Mesenteric fat pad (tissue), 1 donor: ENCODE measurements at places on chromosomes 7 and 10.

DNA sequence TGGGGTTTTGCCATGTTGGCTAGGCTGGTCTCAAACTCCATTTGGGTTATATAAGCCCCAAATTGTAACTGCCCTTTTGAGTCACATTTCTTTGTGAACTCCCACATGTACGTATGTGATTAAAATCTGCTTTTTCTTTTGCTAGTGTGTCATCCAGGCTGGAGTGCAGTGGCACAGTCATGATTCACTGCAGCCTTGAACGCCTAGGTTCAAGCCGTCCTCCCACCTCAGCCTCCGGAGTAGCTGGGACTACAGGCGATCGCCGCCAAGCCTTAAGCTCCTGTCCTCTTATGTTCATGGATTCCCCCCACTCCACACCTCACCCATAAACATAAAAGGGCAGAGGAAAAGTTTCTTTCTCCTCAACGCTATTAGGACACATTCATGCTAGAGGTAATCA lies 4.4 kb upstream of the SMC3 start:
- DNase-seq: no peak

DNA sequence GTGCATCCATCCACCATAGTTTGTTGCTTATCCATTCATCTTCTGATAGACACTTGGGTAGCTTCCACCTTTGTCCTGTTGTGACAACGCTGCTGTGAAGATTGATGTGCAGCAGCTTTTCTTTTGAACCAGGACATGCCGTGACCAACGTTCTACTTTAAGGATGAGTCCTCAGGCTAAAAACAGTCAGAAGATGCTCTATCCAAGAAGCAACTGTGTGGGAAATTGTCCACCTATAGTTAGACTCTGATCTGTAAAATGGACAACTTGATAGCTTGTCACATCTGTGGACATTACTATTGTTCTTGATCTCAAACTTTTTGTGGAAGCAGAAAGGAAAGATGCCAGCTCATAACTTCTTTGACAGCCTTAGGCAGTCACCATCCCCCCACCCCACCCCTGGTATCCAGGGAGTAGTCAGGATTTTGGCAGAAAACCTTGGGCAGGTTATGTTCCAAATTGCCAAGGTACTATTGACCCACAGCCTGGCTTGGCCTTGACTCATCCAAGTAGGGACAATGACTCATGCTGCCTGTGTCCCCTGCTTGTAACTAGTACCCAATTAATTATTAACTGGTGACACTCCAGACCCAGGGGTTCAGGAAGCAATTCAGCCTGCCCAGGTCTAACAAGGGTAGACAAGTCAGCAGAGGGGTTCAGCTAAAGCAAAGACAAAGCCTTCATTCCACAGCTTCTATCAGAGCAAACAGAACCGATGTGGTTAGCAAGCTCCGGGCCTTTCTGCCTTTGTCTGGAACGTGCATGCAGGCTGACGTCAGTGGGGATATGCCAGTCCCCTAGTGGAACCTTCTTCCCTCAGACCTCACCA lies 99.6 kb upstream of the ANLN start:
- DNase-seq: no peak

- peak; percentile 89 for DNase-seq
Observed at GRCh38 chr7:45580053-45580872, 6.1 kb downstream of the ADCY1 start.

DNA sequence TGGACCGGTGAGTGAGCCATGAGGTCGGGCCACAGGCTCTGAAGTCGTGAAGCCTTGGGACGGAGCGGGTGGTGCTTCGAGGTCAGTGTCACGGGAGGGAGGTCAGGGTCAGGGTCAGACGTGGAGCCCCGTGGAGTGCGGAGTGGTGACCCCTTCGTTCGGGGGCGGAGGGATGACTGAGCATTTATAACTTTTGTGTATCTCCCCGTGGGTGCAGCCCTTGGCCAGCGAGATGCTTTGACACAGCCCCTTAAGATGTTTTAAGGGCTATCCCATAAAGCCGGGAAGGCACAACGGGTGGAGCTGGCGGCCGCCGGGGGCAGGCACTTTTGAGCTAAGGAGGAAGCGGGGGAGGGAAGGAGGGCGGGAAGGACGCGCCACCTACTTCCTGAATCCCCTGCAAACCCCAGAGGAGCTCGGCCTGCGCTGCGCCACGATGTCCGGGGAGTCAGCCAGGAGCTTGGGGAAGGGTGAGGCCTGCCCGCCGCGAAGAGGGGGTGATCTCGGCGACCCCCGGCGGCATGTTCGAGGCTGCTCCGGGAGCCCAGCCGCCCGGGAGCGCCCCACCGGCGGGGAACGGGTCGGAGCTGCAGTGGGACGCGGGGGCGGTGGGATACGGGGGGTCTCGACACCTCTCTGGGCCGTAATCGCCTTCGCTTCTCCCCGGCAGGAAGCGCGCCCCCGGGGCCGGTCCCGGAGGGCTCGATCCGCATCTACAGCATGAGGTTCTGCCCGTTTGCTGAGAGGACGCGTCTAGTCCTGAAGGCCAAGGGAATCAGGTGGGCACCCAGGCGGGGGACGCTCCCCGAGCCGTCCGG lies at the start of gene GSTO1:
GSTO1 (plus strand) TSS at position 400 of the 818 bp plus-strand sequence; CDS start at position 437, 37 bp downstream.
- DNase-seq: peak; percentile 93

DNA sequence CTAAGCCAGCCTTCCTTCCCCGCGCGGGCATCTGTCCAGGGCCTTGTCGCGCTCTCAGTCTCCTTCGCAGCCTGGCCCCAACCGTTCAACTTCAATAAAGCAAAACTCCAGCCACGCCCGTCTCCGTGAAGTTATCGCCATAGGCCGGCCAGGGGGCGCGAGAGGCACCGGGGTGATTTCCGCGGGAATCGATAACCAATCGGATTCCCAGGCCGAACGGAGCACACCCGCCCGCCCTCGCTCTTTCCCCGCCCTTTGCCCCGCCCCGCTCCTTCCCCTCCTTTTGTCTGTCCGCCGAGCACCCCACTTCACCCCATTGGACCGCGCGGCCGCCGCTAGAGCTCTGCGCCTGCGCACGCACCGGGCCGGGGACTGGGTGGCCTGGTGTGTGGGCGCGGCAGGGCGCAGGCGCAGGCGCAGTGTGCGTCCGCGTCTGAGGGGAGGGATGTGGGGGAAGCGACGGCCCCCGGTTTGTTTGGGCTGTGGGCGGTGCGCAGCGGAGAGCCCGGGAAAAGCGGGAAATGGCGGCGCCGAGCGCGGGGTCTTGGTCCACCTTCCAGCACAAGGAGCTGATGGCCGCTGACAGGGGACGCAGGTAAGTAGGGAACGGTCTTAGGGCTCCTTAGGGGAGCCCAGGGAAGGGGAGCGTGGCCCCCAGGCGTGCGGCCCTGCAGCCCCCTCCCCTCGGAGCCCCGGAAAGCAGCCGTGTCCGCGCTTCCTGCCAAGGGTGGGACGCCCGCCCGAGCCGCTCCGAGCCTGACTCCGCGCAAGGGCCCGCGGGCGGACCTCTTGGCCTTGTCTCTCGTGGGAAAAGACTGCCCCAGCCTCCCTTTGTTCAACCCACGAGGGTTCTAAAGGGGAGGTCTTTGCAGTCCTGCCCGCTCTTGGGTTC lies at the start of gene CASP2:
CASP2 (plus strand) TSS at position 417 of the 892 bp plus-strand sequence; CDS start at position 522, 105 bp downstream.
- peak; percentile 100 for DNase-seq

DNA sequence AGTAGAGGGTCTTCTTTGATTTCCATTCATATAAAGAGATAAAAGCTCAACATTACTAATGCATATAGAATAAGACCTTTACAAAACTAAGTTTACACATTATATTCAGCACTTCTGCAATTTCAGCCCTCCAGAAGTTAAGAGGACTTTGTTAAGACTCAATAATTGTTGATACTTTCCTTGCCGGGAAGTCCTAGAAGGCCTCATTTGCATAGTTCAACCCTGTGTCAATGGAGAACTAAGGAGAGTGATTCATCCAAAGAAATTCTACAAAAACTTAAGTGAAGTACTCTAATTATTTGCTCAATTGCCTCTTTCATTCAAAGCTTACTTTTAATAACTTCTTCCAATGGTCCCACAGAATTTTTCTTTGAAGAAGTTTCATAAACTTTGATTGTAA lies 1060.3 kb upstream of the CELF2 start:
- DNase-seq: no peak

GRCh38 chr10:47101807-47102206 lies 190.6 kb downstream of the PTPN20 start:
- no peak for DNase-seq

DNA sequence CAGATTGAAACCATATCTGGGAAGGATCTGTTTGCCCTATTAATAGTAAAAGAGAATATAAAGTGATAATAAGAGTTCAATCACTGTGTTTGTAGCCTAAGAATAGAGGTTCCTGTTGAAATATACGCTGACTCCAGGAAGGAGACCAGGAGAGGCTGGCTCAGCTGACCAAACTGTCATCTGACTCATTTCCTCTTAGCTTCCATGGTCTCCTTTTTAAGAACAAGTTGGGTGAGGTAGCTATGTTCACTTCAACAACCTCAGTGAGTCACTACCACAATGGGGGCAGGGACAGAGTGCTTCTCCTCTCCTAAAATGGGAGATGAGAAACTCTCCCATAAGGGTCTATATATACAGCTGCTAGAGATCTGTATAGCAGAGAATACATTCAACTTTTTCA lies 543.3 kb downstream of the CALN1 start:
- DNase-seq: no peak

DNA sequence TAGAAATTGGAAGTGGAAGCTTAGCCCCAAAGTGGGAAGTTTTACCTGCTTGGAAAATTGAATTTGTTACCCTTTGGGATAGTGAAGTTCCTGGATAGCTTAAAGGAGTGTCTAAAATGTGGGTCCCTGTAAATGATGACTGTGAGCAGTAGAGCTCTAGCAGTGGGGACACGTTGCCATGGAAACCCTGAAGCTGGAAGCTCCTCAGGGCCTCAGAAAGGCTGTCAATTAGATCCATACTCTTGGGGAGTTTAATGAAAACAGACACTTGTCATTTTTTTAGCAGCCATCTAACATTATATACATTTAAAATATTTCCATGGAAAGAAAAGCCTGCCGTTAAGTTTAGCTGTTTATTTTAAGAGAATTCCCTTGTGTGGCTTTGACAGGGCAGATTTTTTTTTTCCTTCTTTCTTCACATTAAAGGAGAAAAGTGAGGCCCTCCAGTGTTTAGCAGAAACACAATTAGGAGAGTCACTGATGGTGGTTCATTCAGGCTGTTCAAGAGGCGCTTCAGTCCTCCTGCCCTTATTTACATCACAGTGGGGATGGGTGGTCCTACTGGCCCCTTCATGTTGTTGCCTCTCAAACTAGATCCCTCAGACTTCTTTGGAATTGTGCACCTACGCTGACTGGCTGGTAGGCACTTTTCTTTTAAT lies 518.4 kb downstream of the CCSER2 start:
- no peak for DNase-seq

DNA sequence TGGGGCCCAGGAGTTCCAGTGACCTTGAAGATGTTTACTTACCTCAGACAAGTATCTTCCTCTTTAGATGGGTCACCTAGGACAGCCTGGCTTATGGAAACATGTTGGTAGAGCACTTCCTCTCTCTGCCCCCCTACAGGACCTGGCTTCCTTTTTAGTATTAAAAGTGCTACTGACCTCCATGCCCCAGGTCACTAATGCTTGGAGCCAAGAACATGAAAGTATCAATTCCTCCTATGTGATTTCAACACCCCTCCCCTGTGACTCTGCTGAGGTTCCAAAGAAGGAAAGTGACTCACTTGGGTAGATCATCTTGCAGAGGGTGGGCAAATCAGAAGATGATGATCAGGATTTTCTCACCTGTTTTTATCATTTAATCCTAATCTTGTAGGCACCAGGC lies 125.3 kb upstream of the CCDC6 start:
- DNase-seq: no peak

DNA sequence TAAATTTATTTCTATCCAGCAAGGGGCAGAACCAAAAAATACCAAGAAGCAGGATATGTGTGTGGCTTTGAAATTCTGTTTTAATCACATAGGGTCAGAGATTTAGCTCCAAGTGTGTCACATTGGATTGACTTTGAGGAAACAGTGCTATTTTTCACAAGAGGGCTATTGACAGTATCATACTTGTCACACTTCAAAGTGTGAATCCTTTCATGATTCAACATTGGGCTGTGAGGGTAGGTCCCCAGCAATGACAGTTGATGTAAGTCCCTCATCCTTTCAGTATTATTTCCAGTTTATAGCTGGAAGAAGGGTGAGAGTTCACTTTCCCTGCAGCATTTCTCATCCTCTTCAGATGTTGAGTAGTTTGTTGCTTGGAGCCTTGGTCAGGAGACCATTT lies 7.4 kb downstream of the CCNY start:
- DNase-seq: no peak

GRCh38 chr10:95389982-95390381 lies 99.2 kb upstream of the PDLIM1 start:
- no peak for DNase-seq

DNA sequence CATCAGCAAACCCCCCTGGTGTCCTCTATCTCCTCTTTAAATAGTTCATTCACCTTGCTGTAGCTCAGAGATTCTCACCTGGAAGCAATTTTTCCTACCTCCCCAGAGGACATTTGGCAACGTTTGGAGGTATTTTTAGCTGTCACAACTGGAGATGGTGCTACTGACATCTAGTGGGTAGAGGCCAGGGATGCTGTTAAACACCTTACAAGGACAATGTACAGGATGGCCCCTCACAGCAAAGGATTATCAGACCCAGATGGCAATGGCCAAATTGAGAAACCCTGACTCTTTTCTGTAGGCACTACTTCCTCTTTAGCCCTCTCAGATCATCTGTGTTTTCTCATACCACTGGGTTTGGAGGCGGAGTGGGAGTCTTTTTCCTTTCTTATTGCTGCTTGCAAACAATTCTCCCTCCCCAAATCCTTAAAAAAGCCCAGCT lies 13.2 kb upstream of the TRA2A start:
- no peak for DNase-seq
